Stimulated activated CD8-positive, alpha-beta memory T cell treated with anti-CD3 and anti-CD28 coated beads, Interleukin-4, amount 100 ng/mL, for 24 hours (primary cell): ENCODE measurements at places on chromosomes 2 and 18.

GRCh38 chr2:52810460-52810859, 957.1 kb upstream of the CHAC2 start:
- no peak for DNase-seq

DNA sequence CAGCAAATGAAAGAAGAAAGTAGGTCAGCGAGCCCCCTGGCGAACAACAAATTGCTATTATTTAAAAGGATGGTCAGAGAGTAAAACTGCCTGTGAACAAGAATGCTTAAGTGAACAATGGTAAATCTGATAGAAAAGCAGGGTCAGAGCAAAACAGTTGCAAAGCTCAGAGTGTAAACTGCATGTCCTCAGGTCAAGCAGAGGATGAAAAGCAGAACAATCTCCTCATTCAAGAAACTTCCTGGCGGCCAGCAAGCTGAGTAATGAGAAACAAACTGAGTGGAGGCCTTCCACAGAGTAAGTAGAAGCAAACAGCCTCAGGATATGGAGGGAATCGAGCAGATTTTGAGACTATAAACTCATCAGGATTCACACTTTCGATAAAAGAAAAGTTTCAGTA, 117.9 kb downstream of the PPP1R1C start:
- no peak for DNase-seq

- no peak for DNase-seq
Measured at GRCh38 chr18:80159713-80160636, 50.9 kb downstream of the ADNP2 start.

DNA sequence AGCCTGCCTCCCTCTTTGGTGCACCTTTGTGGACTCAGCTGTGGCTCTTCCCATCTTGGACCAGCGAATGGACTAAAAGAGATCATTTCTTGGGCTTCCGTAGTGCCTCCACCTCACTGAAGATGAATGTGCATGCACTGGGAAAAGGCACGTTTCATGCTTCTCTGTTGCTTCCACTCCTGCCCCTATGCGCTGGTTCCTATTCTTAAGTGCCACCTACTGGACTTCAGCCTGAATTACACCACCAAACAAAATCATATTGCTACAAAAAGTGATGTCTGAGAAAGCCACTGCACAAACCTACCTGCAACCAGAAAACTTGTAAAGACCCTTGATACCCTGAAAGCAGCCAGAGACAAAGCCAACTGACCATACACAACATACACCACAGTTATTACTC, 695.6 kb downstream of the TSN start:
- no peak for DNase-seq

- DNase-seq, result no peak
Measured at GRCh38 chr18:48676346-48676745, 137.5 kb downstream of the CTIF start.

- no peak for DNase-seq
Measured at GRCh38 chr2:66845307-66845706, 410.4 kb downstream of the MEIS1 start.

DNA sequence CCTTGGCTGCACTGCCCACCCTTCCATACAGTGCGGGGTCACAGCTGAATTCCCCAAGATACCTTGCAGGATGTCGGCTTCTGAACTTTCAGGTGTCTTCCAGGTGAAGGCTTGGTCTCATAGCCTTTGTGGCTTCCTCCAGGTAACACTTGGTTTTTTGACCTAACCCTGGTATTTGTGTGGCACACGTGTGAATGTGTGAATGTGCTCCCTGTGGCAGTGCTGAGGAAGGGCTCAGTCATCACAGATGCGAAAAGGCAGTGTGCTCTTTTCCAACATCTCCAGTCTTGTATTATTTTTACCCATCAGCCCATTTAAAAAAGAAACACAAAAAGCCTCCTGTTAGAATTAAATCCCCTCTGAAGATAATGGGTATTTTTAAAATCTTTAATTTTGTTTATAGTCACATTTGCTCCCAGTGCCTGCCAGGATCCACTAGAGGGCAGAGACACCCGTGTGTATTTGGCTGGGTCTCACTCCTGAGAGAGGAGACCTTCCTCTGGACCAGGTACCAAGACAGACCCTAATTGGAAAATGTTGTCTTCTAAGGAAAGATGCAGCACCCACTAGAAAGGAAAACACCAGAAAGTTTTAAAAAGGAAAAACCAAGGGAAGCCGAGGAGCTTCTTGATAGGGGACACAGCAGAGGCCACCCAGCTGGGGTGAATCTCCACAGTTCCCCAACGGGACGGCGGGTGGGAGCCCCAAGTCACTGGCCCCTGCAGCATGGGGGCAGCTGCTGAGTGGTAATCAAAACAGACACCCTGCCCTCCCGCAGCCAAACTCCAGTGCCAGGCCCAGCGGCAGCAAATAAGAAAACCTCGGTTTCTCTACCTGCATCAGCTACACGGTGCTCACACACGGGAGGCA, 27.7 kb downstream of the FAM110C start:
- DNase-seq, result no peak

- DNase-seq, result no peak
Measured at GRCh38 chr18:8506251-8507049, 102.8 kb upstream of the RAB12 start.

DNA sequence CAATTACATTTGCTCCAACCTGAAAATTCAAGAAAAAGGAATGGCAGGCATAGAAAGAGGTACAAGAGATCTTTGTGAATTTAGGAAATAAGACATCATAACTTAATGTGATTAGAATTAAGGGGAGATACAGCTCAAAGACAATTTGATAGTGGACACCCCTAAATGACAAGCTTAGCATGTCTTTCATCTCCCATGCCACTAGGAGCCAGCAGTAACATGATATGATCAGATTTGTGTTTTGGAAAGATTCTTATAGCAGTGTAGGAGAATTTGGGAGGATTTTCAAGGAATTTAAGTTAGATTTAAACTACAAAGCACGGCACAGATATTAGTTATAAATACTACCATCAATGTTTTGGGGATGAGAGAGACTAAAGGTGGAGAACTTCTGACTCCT, 340.8 kb downstream of the RDH14 start:
- DNase-seq, result no peak

DNA sequence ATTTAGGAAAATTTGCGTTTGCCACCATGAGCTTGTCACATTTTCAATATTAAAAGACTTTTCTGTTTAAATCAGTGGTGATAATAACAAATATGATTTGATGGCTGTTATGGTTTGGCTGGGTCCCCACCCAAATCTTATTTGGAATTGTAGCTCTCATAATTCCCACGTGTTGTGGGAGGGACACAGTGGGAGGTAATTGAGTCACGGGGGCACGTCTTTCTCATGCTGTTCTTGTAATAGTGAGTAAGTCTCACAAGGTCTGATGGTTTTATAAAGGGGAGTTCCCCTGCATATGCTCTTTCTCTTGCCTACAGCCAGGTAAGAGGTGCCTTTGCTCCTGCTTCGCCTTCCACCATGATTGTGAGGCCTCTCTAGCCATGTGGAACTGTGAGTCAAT, 83.4 kb upstream of the RGPD4 start:
- no peak for DNase-seq

DNA sequence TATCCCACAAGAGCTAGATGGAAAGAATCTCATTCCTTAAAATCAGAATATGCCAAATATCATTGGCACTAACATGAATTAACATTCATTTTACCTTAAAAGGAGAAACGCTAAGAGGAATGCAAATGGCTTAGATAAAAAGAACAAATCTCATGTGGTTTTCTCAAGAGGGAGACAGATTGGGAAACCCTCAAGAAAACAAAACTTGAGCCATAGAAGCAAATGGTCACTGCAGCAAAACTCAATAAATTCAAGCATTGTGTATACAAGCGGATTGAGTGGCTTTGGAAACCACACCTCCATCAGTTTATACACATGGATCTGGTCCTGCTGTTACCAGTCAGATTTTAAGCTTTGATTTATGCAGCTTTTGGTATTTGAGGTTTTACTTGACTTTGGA, 1331.8 kb upstream of the ZEB2 start:
- no peak for DNase-seq

- DNase-seq, result no peak
Measured at GRCh38 chr2:204274991-204275390, 270.3 kb upstream of the PARD3B start.

DNA sequence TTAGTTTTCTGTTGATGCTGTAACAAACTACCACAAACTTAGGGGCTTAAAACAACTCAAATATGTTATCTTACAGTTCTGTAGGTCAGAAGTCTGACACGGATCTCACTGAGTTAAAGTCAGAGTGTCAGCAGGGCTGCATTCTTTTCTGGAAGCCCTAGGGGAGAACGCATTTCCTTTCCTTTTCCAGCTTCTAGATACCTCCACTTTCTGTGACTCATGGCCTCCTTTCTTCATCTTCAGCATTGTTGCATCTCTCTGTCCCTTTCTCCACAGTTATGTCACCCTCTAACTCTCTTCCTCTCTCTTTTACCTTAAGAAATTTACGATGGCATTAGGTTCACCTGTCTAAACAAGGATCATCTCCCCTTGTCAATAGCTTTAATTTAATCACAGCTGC, 13.3 kb upstream of the PPP4R1 start:
- no peak for DNase-seq

DNA sequence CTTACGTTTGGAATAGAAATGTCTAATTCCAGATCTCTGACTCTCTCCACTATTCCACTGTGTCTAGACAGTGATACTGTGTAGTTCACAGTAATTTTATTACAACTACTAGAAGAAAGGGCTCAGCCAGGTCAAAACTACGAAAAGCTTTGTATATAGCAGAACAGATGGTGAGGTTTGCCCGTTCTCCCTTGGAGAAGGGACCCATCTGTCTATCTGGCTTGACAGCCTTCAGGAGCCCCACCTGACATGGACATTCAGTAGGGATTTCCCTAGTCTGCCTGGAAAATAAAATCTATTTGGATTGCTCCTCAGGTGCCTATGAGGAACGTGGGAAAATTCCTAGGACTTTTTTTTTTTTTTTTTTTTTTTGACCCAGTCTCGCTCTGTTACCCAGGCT, 435.4 kb downstream of the NRXN1 start:
- DNase-seq, result no peak
